HCEC 1CT (cell line): ENCODE measurements at places on chromosomes 4 and X.
A peak's percentile ranks its signal among the peaks of the same experiment; 100 is the strongest.

- peak; percentile 6 for DNase-seq
Observed at GRCh38 chr4:22238742-22239141, 277.1 kb downstream of the ADGRA3 start.

DNA sequence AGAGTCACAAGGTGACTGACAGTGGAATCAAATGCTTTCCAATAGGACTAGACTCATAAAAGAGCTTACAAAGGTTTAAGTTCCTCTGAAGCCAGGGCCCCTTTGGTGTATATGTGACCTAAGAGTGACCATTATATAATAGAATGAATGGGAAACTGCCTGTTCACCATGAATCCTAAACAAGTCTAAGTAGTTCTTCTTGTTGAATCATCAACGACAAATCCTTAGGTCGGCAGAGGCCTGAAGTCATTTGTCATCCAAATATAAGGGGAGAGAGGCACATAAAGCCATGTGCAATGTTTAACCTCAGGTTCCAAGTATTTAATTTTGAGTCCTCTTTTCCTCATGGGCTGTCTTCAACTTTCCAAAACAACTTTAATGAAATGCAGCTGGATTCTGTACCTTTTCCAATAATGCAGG is 122.4 kb downstream of the RASL11B start:
- no peak for DNase-seq

DNA sequence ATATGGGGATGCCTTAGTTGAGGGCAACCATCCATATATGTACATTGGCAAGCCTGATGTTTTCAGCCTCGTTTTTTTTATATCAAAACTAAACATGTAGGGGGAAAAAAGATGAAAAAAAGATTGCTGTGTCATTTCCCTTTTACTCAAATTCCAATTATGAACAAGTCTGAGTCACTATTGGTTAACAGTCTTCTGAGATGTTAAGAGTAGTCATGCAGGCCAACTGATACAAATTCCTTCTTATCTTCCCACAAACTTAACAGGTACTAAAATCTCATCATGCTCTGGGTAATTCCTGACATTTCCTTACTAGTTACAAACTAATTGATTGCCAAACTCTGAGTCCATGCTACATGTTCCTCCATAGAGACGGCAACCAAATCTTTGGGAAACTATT is 222.1 kb downstream of the FRMPD4 start:
- DNase-seq = peak; percentile 79

- DNase-seq = no peak
Observed at GRCh38 chr4:10334506-10335028, 122.7 kb downstream of the ZNF518B start.

GRCh38 chr4:188650516-188650915 is 511.3 kb downstream of the TRIML1 start:
- DNase-seq = no peak

DNA sequence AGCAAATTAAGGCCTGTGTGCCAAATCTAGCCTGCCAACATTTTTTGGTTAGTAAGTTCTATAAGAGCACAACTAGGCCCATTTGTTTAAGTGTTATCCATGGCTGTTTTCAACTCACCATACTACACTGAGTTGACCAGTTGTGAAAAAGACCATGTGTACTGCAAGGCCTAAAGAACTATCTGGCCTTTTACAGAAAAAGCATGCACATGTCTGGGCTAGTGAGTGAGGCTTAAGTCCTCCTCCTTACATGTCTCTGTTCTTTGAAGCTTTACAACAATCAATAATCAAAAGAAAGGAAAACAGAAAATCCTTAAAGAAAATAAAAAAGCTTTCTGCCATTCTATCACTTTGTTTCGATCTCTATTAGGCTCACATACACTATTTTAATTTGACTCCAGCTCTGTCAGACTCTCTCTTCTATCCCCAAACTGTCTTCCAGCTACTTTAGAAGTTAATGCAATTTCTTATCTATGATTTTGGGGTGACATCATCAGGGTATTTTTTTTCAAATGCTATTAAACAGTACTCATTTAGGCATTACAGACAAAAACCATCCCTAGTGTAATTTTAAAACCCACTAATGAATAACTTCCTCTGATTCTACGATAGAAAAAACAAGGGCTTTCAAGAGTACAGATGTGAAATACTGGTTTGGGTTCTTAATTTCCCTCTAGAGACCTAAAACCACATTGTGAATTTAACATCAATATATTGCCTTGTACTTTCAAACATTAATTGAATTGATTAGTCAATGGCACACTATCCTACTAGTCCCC is 161.8 kb downstream of the MAB21L2 start:
- DNase-seq = no peak

GRCh38 chrX:13551610-13552009 is 17.8 kb upstream of the EGFL6 start:
- DNase-seq = no peak

- DNase-seq = no peak
Observed at GRCh38 chrX:40542208-40542607, 38.6 kb upstream of the ATP6AP2 start.

DNA sequence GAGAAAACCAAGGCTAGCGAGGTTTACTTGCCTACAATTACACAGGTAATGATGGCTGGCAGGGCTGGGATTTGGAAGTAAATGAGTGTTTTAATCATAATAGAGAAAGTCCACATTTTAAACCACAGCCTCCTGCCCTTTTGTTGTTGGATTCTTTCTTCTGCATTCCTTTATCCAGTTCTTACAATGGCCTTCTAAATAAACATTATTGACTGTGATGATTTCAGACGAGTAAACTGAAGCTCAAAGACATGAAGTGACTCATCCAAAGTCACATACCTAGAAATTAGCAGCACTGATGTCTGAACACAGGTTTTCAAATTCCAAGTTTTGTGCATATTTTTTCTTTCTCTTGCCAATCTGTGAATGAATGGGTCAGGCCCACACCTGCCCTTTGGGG is 51.2 kb upstream of the C1QTNF7 start:
- DNase-seq = no peak

DNA sequence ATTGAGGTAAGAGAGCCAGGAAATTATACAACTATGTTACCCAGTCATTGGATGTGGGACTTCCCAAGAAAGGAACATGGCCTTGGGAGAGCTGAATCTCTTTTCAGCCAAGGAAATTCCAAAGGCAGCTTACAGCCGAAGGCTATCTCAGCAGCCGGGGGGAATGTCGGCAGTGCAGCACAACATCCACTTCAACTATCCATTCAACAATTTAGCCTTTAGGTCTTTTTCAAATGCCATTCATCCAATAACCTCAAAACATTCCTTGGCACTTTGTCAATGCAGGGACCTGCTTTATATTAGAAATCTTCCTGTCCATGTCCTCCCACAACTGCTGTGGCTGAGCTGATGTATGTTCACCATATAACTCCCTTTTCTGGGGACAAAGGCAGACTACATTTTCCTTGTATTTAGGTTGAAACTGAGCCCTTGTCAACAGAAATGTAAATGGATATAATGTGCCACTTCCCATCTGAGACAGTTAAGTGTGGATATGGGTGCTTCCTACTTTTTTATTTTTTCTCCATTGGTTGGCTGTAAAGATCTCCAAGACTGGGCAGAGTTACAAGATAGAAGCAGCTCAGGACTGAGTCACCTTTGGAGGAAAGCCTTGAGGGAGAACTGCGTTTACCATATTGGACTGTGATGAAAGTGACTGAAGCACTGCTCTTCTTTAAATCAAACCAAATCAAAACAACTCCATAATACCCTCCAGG is 94.8 kb downstream of the GPRIN3 start:
- no peak for DNase-seq

- DNase-seq = peak; percentile 1
Observed at GRCh38 chr4:93416344-93417128, 412.0 kb upstream of the ATOH1 start.

DNA sequence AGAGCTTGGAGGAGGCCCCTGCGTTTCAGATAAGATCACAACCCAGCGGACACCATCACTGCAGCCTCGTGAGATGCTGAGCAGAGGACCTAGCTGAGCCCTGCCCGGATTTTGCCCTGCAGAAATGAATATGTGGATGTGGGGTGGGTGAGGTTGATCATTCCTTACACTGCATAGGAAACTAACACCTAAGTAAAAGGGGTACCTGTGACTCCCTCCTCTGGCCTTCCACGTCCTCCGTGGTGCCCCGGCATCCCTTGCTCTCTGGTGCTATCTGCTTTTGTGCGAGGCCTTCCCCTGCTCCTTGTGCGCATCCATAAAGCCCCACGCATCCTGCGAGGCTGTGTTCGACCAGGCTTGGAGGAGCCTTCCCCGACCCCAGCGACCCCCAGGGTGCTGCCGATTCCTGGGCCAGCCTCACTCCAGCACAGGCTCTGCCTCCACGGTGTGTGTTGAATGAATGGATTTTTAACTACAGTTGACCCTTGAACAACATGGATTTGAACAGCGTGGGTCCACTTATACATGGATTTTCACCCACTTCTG is 25.6 kb upstream of the GPR78 start:
- DNase-seq = no peak

GRCh38 chrX:24260842-24261550 is 52.9 kb downstream of the SUPT20HL2 start:
- DNase-seq = no peak

GRCh38 chrX:114101081-114101480 is 482.8 kb upstream of the HTR2C start:
- DNase-seq = no peak

DNA sequence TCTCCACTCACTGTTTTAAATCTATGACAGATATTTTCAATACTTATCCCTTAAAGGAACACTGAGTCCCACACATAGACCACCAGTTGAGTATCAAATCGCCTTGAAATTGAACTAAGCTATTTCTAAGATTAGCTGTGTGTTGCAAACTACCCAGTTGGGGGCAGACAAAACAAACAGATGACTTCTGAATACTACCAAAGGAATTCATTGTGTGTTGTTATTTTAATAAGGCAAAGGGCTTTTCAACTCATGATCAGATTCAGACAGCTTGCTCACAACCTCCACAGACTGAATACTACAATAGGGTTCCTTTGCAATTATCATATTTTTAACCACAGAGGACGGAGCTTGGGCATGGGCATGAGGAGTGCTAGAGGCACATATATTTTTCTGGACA is 283.0 kb upstream of the GPC4 start:
- DNase-seq = no peak

- DNase-seq = no peak
Observed at GRCh38 chr4:121148000-121148399, 16.1 kb downstream of the TNIP3 start.

- DNase-seq = no peak
Observed at GRCh38 chr4:1763550-1764080, 29.5 kb upstream of the FGFR3 start.
